ENCODE measurements at places on chromosomes 16 and 17.

- no peak for DNase-seq
These were observed 6.1 kb downstream of the CEP112 start for GRCh38 chr17:66185862-66186261.

- DNase-seq: no peak
These were observed 14.2 kb downstream of the TRPV3 start for GRCh38 chr17:3543453-3543852.

DNA sequence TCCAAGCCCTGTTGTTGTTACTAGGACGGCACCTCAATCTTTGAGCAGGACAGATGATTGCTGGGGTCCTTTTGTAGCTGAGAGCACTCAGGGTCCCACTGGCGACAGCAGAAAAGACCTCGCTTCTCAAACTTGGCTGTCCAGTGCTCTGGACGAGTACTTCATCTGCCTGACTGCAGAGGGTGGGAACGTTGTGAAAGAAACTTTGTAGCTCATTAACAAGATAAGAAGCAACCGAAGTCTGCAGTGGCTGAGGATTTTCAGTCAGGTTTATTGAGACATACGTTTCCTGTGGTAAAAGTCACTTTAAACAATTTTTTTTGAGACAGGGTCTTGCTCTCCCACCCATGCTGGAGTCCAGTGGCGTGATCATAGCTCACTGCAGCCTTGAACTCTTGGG, 191.7 kb downstream of the PRKCB start:
- DNase-seq: no peak

GRCh38 chr16:78199325-78200022, 100.0 kb downstream of the WWOX start:
- no peak for DNase-seq

DNA sequence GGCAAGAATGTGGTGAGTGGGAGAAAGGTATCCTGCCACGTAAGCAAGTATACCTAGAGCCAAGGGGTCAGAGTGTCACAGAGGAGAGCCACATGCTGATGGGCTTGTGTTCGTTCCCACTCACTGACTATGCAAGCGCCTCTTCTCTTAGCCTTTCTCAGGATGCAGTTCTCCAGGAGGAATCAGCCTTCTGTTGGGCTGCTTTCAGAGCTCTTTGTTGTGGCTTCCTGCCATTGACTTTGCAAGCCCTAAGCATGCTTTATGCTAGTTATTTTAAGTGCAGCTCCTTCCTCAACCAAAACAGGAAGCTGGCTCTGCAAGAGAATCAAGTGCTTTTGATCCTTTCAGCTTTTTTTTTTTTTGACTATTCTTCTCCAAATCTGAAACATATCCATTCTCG, 66.6 kb downstream of the SIAH1 start:
- DNase-seq: peak; percentile 49

DNA sequence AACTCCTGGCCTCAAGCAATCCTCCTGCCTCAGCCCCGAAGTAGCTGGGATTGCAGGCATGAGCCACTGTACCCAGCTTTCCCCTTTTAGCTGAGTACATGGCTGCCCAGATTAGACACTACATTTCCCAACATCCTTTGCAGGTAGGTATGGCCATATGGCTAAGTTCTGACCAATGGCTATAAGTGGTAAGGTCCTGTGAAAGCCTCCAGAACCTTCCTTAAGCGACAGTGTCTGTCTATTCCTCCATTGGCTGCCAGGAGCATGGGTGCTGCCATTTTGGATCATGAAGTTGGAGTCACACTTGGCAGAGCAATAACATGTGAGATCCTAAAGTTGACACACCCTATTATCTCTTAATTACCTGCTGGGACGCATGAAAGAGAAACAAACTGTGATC, 24.4 kb upstream of the CRHR1 start:
- DNase-seq: no peak

GRCh38 chr16:81142864-81143263, 46.7 kb upstream of the GCSH start:
- DNase-seq: no peak

- no peak for DNase-seq
These were observed 16.2 kb downstream of the MPO start for GRCh38 chr17:58264407-58265103.

GRCh38 chr16:70269471-70269870, 17.7 kb upstream of the EXOSC6 start:
- no peak for DNase-seq

- DNase-seq: no peak
These were observed 44.8 kb downstream of the PRMT7 start for GRCh38 chr16:68355447-68356248.

- DNase-seq: no peak
These were observed at the start of gene ACSM3 for GRCh38 chr16:20763461-20764232. Gene ACSM3, plus strand, starts transcription at chr16:20764014. Its CDS starts 6,021 bp downstream, at chr16:20770035.

DNA sequence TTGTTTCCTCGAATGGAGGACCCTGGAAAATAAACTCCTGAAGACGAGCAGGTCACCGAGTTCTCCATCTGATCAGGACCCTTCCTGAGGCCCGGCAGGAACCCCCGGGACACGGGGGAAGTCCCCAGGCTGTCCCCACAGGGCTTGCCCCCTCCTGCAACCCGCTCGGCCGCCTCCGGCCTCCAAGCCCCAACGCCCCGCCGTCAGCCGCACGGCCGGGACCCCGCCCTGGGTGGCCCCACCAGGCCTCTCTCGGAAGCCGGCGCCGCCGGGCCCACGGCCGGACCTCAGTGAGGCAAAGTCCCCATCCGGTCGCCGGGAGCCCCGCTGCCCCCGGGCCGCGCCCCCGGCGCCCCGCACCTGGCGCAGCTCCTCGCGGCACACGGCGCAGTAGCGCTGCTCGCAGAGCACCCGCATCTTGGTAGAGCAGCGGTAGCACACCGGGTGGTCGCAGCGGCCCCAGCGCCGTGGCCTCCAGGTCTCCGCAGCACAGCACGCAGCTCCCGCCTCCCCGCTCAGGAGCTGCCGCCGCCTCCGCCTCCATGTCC, 383 bp downstream of the ZNF598 start:
- DNase-seq: no peak

- DNase-seq: no peak
These were observed 584 bp upstream of the TNRC6A start for GRCh38 chr16:24728891-24729242.

DNA sequence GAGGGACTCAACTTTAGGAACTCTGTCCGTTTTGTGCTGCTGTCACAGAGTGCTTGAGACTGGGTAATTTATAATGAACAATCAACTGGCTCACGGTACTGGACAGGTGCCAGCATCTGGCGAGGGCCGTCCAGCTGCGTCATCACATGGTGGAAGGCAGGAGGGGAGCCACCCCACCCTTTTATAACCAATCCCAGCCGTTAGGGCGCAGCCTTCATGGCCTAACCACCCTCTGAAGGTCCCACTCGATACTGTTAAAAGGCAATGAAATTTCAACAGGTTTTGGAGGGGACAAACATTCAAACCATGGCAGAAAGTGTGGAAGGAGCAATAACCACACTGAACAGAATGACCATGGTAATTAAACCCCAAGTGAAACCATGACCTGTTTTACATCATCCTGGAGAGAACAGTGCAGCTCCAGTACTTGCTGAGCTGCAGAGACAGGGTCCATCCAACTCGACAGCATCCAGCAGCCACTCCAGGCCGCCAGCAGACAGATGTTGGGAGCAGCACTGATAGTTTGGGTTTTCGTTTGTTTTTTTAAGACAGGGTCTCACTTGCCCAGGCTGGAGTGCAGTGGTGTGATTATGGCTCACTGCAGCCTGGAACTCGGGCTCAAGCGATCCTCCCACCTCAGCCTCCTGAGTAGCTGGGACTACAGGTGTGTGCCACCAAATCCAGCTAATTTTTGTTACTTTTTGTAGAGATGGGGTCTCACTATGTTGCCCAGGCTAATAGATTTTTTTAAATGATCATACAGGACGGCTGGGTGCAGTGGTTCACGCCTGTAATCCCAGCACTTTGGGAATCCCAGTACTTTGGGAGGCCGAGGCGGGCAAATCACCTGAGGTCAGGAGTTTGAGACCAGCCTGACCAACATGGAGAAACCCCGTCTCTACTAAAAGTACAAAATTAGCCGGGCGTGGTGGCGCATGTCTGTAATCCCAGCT, 11.0 kb downstream of the CHMP6 start:
- DNase-seq: no peak

DNA sequence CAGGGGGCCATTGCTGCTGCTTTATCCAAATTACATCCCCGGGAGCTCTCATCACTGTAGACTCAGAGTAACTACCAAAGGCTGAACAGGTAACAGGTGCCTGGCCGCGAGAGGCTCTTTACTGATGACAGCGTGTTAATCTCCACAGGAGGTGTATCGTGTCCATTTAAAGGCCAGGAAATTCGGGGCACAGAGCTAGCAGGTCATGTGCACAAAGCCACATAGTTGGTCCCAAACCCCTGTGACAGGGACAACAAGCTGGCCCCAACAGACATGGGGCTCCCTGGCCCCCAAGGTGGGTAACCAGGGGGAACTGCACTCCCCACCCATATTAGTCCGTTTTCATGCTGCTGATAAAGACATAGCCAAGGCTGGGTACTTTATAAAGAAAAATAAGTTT, 55.3 kb upstream of the RBFOX3 start:
- no peak for DNase-seq

GRCh38 chr16:83244057-83244456, 563.7 kb upstream of the HSBP1 start:
- DNase-seq: no peak

GRCh38 chr17:19024101-19025078, 19.8 kb upstream of the FAM83G start:
- DNase-seq: no peak

- no peak for DNase-seq
These were observed 38.4 kb upstream of the ARL4D start for GRCh38 chr17:43360376-43360738.

DNA sequence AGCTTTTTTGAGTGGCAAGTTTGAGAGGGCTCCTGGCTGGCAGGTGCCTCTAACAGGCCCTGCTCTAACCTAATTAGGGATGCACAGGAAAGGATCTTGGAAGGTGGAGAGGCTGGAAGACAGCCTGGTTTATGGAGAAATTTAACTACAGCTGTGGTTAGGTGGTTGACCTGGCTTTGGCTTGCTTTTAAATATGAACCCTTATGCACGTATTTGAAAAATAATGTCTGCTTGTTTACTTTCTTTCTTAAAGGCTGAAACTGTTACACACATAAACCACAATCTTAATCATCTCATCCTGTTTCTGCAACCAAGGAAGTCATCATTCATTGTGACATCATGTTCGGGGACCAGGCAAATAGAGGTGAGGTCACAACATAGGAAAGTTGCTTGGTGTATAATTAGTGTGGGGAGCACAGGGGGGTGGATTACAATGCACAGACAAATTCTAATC, 23.1 kb upstream of the DHRS13 start:
- DNase-seq: peak; percentile 69

- no peak for DNase-seq
These were observed 73.3 kb downstream of the ENGASE start for GRCh38 chr17:79147746-79148506.

DNA sequence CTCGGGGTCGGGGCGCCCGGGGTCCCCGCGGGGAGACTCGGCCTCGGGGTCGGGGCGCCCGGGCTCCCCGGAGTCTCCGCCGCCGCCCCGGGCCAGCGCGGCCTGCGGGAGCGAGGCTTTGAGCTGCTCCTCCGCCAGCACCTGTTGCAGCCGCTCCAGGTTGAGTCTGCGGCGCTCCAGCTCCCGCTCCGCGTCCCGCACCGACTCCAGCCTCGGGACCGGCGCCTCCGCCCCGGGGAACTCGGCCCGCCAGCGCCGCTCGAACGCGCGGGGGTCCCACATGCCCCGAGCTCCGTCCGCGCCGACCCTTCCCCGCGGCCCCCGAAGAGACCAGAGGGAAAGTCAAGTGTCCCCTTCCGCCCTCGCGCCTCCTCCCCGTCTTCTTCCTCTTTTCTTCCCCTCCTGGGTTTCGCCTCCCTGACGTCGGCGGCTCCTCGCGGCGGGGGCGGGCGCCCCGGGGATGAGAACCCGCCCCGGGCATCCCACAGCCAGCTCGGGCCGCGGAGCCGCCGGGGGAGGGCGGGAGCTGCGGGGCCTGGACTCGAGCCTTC, 40.8 kb upstream of the BHLHA9 start:
- no peak for DNase-seq

GRCh38 chr17:82876149-82876548, 36.3 kb upstream of the ZNF750 start:
- no peak for DNase-seq

- no peak for DNase-seq
These were observed 138.9 kb downstream of the SEC14L1 start for GRCh38 chr17:77279448-77280303.

DNA sequence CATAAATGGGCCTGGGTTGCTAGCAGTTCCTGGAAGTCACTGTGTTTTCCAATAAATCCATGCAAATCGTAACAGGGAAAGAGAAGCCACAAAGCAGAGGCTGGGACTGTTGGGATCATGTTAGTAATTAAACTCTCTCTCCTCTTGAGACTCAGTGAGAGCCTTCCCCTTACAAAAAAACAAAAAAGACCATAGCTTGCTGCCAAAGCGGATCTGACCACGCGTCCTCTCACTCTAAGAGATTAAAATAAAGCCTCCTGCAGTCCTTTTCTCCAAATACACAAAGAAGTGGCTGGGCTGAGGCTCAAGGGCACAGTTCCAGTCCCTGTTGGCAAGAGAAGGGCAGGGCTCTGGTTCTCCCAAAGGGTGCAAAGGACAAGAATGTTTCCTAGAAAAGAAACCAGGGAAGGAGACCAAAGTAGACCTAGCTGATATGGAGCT, 38.5 kb downstream of the PIGL start:
- DNase-seq: no peak

GRCh38 chr17:35183332-35183731, 10.9 kb downstream of the SLC35G3 start:
- no peak for DNase-seq

- no peak for DNase-seq
These were observed 42.5 kb downstream of the PLCG2 start for GRCh38 chr16:81821436-81822128.

- DNase-seq: no peak
These were observed 22.0 kb downstream of the KPNA2 start for GRCh38 chr17:68057531-68057952.

- no peak for DNase-seq
These were observed 16.6 kb downstream of the KRT12 start for GRCh38 chr17:40850293-40850972.

GRCh38 chr17:29838961-29839360, 91.1 kb downstream of the SSH2 start:
- DNase-seq: no peak

DNA sequence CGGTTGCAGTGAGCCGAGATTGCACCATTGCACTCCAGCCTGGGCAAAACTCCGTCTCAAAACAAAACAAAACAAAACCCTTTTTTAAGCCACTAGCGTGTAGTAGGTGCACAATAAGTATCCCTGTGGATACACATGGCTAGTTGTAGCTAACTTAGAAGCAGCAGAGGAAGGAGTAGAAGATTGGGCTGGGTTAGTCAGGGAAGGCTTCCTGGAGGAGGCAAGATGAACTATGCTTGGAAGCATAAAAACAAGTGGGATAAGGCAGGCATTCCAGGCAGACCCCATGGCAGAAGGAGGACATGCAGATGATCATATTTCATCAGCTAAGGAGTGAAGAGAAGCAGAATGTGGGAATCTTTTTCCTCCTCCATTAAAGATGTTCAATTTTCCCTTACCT, 83.4 kb downstream of the IRX5 start:
- no peak for DNase-seq
